ENCODE measurements at places on chromosomes 13 and 19.

DNA sequence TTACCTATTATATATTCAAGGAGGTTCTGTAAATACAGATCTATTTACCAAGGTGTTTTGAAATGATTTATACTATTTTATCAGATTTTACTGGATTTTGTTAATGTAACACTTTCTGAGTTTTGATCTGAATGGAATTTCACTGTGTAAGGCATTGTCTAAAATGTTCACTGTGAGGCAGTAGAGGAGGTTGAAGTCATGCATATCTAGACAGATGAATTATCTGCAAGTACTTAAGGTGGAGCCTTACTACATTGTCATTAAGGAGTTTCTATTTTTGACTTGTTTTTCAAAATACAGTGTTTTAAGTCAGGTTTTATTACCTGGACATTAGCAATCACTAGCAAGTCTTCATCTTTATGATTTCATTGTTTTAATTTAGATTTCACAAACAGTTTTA is 62.1 kb downstream of the TM9SF2 start:
- DNase-seq, result no peak

DNA sequence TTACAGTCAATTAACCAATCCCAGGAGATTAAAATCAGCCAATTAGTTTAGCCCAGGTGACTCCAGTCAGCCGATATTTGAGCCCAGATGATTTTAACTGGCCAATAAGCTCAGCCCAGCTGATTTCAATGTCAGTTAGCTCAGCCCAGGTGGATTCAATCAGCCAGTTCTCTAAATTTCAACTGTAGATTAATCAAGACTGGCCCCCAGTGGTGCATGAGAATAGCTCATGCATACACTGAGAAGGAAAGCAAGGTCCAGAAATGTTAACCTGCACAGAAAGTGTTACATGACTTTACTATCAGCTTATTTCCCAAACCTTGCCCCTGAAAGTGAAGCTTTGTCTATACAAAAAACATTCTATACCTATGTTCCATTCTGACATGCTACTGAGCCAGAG is 55.4 kb upstream of the ZNF724 start:
- no peak for DNase-seq

DNA sequence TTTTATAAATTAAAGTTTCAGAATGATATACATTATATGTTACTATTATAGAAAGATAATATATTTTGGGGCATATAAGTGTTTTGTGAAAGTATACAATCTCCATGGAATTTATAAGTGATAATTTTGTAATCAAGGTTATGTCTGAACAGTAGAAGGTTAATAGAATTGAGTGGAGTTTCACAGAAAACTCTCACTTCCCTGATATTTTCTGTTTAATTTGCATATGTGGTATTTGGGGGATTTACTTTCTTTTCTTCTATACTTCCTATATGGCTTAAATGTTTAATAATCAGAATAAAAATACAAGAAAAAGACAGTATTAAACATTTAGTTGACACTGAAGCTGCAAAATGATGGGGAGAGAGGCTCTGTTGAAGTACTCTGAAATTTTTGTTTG is 848.5 kb downstream of the DACH1 start:
- DNase-seq, result no peak

DNA sequence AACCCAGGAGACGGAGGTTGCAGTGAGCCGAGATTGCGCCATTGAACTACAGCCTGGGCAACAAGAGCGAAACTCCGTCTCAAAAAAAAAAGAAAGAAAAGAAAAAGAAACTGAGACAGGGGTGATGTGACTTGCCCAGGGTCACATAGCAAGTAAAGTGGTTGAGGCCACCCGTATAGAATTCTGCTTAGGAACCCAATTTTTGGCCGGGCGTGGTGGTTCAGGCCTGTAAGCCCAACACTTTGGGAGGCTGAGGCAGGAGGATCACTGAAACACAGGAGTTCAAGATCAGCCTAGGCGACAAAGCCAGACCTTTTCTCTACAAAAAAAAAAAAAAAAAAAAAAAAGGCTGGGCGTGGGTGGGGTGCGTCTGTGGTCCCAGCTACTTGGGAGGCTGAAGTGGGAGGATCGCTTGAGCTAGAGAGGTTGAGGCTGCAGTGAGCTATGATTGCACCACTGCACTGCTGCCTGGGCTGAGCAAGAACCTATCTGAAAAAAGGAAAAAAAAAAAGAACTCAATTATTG is 1.3 kb downstream of the SNRPA start:
- DNase-seq, result no peak

- DNase-seq, result no peak
These were observed 218.1 kb downstream of the KCTD12 start for GRCh38 chr13:76668141-76668540.

DNA sequence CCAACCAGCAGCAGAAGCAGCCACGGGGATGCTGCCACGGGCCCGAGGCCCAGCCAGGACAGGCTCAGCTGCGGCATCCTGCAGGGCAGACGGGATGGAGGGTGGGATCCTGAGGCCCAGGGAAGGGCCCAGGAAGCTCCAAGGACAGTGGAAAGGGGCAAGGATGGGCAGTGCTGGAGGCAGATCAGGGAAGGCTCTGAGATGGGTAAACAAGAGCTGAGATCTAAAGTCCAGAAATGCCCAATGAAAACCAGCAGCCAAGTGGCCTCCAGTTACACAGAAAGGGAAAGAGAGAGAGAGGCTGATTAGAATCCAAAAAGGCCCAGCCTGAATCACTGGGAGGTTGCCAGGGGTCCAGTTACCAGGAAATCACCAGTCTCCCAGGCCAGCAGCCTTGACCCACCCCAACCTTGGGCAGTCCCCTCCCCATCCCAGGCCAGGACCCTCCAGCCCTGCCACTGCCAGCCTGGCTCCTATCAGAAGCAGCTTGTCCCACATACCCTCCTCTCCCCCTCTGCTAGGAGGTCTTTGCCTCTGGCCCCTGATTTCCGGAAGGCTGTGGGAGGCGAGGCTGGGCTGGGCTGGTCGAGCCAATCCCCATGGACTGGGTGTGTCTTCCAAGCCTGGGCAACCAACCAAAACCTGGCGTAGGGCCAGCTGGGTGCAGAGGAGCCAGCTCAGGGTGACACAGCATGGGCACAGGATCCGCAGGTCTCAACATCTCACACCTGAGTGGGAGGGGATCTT is at the start of gene CYP4F11:
CYP4F11 (minus strand) TSS at position 198 of the 747 bp plus-strand sequence; CDS start at position 77, 121 bp downstream.
- DNase-seq, result peak; percentile 84

- DNase-seq, result no peak
These were observed 54.5 kb downstream of the CEBPG start for GRCh38 chr19:33427801-33428626.

- no peak for DNase-seq
These were observed 18.5 kb upstream of the COLGALT1 start for GRCh38 chr19:17536955-17537354.

DNA sequence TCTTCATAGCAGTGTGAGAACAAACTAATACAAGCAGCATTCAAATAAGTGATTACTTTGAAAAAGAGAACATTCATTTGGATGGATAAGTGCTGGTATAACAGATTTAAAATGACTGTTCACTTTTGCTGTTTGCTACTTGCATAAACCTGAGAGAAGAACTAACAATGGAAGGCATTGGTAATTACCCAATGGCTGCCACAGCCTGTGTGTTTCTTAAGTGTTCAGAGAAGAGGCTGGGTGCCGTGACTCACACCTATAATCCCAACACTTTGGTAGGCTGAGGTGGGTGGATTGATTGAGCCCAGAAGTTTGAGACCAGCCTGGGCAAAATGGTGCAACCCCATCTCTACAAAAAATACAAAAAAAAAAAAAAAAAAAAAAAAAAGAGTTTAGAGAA is 4.9 kb upstream of the TEX26 start:
- DNase-seq, result no peak

DNA sequence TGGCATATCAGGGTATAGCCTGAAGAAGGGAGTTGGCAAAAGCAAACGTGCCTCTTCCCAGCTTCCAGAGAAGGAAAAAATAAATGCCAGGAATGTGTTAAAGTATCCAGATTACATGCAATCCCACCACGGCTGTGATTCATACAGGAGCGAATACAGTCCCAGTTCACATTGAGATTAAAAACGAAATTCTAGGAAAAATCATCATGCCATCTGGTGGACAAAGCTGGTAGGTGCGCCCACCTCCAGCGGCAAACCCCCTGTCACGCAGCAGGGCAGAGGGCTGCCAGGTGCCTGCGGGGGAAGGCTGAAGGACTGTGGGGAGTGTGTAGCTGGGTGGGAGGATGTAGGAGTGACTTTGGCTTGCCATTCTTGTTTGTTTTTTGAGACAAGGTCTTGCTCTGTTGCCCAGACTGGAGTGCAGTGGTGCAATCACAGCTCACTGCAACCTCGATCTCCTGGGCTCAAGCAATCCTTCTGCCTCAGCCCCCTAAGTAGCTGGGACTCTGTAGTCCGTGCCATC is 6.4 kb upstream of the DMWD start:
- no peak for DNase-seq

DNA sequence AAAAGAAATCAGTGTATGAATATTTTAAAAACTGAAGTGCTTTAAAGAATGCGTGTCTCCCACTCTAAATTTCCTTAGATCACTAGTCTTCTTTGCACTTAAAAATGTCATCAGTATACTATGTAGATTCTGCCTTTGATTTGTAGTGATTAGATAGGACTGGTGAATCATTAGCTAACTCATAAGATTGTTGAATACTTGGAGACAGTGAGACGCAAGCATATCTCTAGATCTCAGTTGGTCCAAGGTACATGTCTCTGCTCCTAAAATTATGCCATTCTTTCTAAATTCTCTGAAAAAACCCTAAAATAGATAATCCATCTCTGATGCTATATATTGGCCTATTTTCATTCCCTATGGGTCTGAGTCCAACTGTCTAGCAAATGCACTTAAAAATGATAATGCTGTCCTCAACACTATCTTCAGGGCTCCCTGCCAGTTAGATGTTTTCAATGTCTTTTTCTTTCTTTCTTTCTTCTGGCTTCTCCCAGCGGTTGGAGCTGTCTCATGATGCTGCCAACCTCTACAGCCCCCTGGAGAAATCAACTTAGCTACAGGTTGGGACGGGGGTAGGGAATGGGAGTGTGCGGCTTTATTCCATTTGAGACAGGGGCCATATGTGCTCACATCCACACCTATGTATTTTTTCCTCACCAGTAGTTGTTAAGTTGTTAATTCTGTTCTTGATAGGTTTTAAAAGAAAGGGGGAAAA is 301.0 kb downstream of the NDFIP2 start:
- no peak for DNase-seq

- no peak for DNase-seq
These were observed 117.4 kb downstream of the ESD start for GRCh38 chr13:46679369-46680120.

All from ureter (tissue), 1 donor.